CD4-positive, alpha-beta T cell treated with Interleukin-15 for 4 hours (primary cell): ENCODE measurements at places on chromosomes 1 and 21.

DNA sequence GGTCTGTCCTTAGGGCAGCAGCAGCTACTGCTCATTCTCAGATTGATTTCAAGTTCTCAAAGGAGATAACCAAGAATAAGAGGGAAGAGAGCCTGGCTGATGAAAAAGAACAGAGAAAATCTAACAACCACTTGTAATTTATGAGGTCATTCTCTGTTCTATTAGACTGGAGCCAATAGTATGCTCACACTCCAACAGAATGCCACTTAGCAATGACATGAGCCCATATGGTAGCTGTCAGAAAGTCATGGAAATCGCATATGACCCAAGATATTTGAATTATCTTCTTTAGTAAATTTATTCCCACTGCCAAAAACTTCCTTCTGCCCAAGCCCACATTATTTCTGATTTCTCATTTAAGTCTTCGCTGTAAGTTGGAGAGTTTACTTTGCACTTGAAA lies 53.7 kb upstream of the PLA2G4A start:
- DNase-seq, result no peak

DNA sequence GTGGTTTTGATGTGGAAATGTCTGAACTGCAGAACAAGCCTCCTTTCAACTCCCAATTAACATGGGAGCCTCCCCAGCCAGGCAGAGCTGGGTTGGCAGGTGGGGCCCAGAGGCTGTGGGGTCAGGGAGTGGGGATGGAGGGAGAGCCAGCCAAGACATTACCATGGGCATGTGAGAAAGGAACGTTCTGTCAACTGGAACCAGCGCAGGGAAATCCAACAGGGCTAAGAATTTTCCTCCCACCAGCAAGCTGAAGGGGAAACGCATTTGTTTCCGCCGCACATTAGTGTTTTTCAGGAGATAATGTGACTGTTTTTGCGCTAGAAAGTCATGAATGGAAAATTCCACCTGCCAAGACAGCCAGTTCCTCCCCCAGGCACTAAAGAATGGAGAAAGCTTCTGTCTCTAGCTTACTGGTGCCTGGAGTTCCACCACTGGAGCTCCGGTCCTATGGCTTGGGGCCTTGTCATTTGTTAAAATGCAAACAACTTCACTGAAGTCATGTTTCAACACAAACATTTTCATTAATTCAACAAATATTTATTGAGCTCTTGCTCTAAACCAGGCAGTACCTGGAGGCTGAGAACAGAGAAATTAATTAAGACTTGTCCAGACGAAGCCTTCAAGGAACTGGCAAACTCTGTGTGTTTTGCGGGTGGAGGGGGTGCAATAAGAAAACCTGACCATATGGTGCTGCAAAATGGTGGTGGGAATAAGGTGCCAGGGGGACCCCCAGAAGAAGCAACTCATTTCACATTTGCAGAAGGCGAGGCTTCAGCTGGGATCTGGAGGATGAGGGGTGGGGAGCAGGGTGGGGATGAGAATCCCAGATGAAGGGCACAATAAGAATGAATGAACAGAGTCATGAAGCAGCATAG lies 305.1 kb downstream of the MATN1 start:
- DNase-seq, result no peak

GRCh38 chr21:18663663-18664062 lies 260.1 kb upstream of the TMPRSS15 start:
- DNase-seq, result no peak

GRCh38 chr21:40404396-40404800 lies 442.6 kb downstream of the DSCAM start:
- no peak for DNase-seq

- no peak for DNase-seq
Observed at GRCh38 chr21:46457801-46458314, 833 bp upstream of the DIP2A start.

- no peak for DNase-seq
Observed at GRCh38 chr21:45769294-45769693, 125.8 kb downstream of the PCBP3 start.

GRCh38 chr1:9827558-9828185 lies 3.9 kb upstream of the CLSTN1 start:
- no peak for DNase-seq
